ENCODE measurements at places on chromosomes 16 and 17.

DNA sequence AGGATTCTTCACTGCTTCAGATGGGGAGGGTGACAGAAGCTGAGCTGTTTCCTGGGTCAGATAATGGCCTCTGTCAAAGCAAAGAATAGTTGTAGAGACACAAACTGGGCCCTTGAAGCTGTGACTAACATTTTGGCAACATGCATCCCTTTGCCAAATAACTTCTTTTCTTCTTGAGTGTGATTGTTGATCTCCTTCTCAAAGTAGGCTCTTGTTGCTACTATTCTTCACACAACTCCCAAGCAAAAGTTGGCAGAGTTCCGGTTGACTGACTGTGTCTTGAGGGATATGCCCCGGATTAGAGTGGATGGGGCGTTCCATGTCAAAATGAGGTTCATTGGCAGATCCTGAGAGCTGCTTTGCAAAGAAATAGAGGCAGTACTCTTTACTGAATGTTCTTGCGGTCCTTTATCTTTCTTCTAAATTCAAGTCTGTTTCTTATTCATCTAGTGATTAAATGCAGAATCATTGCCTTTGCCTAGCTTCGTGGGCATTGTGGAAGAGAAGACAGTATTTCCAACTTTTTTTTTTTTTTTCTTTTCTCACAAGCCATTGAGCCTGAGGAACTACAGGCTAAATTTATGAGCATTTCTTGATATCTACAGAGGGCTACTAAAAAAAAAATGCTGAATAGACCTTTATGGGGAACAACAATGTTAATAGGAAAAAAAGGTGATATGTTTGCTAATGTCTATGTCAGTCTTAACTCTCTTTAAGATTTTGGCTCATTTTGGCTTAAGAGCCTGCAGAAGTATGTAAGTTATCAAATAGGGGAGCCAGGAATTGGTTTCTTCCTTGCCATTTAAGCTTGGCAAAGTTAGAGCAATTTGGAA is 5.8 kb downstream of the WIPF2 start:
- no peak for DNase-seq

DNA sequence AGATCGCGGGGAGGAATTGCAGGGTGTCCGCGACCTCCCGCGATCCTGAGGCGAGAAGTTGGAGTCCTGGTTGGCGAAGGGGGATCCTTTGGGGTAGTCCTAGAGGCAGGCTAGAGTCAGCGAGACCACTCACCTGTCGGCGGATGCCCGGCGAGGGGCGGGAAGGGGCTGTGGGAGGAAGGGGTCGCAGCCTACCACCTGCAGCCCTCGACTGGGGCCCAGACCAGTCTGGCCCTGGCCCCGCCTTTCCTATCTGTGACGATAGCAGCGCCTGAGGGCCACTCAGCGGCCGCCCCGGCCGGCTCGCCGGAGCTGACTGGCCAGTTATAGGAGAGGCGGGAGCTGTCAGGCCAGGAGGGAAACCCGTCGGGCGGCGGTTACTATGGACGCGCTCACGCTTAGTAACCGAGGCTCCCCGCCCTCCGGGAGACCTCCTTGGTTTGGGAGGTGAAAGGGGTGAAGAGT is at the start of gene TEKT3:
Gene TEKT3, minus strand, starts transcription at position 213 of the 465 bp plus-strand sequence. CDS start 10,012 bp downstream, outside the sequence.
- DNase-seq, result peak; percentile 94

GRCh38 chr17:43030137-43030767 is 5.2 kb downstream of the RND2 start:
- DNase-seq, result no peak

DNA sequence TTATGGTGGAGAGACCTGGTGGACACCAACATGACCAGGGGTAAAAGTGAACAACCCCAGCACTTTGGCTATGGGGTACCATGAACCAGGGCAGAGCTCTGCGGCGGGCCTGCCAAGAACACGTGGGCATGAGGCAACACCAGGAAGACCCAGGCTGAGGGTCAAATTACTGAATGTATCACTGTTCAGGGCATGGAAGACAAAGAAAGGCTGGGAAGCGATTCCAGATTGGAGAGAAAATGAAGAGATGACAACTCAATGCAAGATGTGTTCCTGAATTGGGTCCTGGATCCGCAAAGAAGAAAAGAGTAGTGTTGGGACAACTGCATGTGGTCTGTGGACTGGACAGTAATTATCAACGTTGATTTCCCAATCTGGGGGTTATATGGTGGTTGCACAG is 19.8 kb downstream of the SPHK1 start:
- DNase-seq, result no peak

DNA sequence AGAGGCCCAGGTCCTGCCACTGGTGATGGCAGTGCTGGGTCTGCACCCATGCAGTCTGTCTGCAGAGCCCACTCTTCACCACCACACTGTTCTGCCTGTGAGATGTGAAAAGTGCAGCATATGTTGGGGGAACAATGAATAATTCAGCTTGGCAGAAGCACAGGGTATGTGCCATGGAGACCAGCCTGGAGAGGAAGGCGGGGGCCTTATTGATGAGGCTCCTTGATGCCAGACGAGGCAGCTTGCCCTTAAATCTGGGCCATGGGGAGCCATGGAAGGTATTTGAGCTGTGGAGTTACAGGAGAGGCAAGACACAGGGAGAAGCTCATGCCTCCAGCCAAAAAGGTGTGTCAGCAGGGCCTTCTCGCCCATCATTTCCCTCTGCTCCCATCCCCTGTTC is 124.7 kb downstream of the C16orf78 start:
- no peak for DNase-seq

DNA sequence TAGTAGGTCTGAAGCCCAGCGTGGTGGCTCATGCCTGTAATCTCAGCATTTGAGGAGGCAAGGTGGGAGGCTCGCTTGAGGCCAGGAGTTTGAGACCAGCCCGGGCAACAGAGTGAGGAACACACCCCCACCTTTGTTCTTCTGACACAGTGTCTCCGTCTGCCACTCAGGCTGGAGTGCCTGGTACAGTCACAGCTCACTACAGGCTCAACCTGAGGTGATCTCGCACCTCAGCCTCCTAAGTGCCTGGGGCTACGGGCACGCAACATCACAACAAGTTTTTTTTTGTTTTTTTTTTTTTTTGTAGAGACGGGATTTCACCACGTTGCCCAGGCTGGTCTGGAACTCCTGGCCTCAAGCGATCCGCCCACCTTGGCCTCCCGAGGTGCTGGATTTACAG is 6.7 kb upstream of the TLCD3A start:
- no peak for DNase-seq

DNA sequence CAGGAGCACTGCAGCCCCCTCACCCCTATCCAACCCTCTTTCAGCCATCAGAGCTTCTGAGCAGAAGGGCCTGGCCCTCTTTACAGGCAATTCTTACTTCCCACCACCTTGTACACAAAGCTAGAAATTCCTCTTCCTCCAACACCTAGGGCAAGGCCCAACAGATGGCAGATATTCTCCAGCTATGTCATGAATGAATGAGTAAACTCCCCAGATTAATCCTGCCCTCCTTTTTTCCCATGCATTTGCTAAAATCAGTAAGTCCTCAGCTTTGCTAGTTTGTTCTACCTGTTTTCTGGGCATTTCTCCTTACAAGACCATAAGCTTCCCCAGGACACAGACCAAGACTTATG is 20.4 kb upstream of the MRPS23 start:
- no peak for DNase-seq

GRCh38 chr16:4352843-4353242 is 1.7 kb upstream of the PAM16 start:
- DNase-seq, result no peak

- peak; percentile 75 for DNase-seq
These were observed 83.4 kb downstream of the GAS7 start for GRCh38 chr17:10114931-10115535.

DNA sequence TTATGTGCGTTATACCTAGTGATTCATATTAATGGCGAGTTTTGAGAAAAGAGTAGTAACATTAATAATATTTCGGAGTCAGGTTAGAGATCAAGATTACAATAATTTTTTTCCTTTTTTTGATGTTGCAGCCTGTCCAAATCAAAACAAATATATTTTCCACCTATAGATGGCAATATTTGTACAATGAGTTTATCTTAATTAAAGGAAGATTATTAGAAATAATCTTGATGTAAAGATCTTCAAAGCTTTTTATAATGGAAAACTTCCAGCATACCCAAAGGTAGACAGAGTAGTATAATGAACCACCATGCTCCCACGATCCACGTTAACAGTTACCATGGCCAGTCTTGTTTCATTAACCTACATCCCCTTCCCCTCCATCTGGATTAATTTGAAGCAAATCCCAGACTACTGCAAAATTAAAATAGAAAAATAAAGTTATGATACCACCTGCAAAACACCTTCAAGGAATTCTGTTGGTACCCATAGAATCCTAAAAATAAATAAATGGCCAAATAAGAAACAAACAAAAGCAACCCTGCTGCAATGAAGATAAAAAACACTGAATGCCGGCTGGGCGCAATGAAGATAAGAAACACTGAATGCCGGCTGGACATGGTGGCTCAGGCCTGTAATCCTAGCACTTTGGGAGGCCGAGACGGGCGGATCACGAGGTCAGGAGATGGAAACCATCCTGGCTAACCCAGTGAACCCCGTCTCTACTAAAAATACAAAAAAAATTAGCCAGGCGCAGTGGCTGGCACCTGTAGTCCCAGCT is 46.5 kb upstream of the GINS3 start:
- DNase-seq, result no peak
